ENCODE measurements at places on chromosomes 4 and X.

GRCh38 chr4:152165146-152165545 lies 370.7 kb downstream of the FBXW7 start:
- no peak for DNase-seq

DNA sequence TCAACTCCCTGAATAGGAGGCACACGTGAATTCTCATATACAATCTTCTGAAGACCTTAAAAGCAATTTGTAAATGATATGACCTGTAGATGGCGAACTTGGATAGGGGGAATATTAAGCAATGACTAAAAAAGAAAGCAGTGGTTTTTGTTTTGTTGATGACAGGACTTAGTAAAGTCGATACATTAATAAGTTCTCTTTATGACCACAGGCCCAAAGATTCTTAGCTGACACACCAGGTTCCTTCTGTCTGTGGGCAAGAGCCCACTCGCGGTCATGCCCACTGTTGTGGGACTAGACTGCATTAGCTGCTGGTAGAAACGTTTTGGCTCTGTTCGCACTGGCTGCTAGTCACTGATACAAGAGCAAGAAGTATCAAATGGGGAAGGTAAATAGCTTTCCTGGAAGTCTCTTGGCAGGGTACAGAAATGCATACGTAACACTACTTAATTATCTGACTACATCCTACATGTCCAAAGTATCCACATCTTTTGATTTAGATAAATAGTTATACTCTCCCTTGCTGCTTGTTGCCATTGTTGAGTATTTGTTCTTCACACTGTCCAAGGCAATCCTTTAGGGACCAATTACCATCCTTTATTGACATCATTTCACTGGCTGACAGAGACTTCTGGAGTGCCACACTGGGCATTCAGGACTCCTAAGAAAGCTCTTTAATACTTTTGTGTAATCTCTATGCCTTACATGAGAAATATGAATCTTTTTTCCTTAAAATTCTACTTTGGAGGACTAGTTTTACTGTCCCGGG lies 31.0 kb downstream of the ALPK1 start:
- no peak for DNase-seq

GRCh38 chr4:112889619-112890527 lies 159.6 kb upstream of the ANK2 start:
- DNase-seq: no peak

DNA sequence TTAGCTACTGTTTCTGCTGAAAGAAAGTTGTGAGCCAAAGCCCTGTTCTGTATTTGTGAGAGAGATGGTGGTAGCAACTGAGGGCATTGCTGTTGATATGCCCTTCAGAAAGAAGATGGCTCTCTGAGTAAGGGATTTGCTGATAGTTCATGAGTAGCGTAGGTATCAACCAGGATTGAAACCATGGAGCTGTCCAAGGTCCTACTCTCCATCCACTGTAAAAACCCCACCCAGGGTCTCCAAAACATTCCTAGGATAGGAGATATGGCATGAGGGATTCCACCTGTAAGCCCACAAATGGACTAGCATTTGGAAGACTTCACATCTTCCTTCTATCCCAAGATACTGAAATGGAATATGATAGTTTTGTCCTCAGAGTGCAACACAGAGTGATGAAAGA lies 277.1 kb upstream of the PRKX start:
- DNase-seq: no peak

DNA sequence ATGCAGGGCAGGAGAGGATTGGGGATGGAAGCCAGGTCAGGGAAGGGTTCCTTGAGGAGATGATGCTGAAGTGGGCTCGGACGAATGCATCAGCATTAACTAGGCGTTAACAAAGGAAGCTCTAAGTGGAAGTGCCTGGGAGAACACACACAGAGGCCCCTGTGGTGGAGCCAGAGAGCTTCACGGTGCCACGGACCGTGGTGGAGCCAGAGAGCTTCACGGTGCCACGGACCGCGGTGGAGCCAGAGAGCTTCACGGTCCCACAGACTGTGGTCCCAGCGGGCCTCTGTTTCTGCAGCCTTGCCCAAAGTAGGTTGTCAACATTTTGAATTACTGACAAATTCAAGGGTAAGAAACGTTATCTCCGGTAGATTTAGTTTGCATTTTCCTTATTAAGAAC lies 48.3 kb downstream of the TRIML2 start:
- no peak for DNase-seq

DNA sequence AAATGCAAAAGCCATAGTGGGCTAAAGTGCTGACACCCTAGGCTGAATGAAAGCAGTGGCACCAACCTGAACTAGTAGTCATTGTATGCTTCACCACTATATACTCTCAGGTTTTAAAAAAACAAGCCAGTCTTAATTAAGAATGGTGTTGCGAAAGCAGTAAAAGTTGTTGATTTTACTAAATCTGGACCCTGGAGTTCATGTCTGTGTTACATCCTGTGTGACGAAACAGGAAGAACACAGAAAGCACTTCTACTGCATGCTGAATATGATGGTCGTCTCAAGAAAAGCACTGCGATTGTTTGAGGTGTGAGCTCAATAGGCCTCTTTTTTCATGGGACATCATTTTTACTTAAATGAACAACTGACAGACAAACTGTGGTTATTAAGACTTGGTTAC lies 24.2 kb upstream of the GDPD2 start:
- DNase-seq: no peak

- no peak for DNase-seq
Observed at GRCh38 chrX:41912923-41913322, 10.4 kb downstream of the CASK start.

DNA sequence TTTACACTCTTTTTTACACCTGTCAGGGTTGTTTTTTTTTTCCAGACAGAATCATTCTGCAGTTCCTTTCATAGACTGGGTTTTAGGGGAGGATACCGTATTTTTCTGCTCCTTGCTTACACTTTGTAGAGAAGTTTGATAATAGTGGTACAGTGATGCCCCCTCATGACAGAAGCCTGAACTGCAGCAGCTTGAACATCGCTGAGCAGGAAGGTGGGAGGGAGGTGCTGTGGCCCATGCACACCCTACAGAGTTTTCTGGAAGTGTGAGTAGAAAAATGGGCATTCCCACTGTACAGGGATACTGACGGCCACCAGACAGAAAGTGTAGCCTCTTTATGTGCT lies 54.5 kb downstream of the RAB40A start:
- peak; percentile 55 for DNase-seq

DNA sequence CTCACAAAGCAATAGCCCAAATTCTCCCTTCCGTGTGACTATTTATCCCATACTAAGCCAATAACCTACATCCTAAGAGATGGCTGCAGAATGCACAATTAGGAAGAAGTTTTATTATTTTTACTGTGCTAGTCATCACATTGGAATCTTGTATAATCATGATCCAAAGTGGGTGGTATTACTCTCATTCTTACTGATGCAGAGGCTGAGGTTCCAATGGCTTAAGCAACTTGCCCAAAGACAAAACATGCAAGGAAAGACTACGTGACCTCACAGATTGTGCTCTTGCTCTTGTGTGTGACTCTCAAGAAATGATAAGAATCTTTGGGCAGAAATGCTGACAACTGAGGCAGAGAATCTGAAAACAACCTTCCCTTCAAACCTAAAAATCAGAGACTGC lies 212.2 kb downstream of the LDB2 start:
- no peak for DNase-seq

- DNase-seq: no peak
Observed at GRCh38 chr4:41550308-41550707, 12.4 kb downstream of the LIMCH1 start.

GRCh38 chrX:119756926-119757635 lies 1.3 kb upstream of the SOWAHD start:
- DNase-seq: no peak
